EL (cell line): ENCODE measurements at places on chromosomes 3 and 15.

GRCh38 chr3:172751175-172751704, 714 bp downstream of the ECT2 start:
- DNase-seq: peak; percentile 39

DNA sequence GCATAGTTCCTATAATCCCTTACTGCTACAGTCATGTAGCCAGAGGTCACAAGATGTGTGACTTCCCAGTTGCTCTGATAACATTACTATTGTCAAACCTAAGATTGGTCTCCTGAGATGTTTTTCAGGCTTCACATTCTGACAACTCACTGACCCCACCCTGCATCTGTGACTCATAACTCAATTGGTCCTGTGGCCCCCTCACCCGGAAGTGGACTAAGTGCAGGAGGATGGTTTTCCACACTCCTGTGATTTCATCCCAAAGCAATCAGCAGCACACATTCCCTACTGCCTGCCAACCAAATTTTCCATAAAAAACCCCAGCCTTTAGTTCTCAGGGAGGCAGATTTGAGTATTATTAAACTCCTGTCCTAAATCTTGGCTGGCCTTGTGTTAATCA, 564.9 kb upstream of the ZNF385D start:
- no peak for DNase-seq

- no peak for DNase-seq
Observed at GRCh38 chr3:162998205-162998604, 1501.6 kb downstream of the OTOL1 start.

- no peak for DNase-seq
Observed at GRCh38 chr3:111585217-111585616, 9.9 kb downstream of the ZBED2 start.

DNA sequence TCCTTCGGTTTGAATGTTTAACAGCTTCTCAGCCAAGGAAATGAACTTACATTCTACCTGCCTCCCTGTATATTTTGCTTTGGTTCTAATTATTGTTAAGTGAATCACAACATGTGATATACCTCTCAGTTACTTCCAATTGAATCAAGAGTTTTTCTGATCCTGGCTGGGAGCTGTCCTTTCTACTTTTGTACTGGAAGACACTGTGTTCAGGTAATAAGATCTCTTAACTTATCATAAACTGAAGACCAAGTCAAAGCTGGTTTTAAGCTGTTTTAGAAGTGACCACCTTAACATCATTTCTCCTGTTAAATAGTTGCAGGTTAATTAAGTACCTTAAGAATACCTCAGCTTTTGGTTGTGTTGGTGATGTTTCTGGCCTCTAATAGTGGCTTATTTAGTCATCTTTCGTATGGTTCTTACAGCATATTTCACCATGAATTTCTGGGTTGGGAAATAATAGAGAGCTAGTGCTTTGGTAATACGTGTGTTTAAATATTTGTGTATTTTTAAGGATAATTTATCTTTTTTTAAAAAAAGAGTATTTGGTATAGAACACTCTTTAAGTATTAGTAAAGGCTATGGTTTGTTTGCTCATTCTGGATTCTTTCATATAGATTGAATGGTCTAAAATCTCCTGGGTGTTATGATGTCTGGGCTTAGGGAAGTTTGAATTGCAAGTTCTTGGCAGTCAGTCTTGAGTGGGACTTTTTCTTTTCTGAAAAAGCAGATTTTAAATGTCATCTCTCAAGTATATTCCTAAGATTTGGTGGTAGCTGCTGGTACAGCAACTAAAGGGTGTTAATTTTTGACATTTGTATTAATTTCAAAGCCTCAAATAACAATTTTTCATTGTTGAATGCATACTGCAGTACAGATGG, 1.6 kb downstream of the RAB8B start:
- DNase-seq: no peak

- peak; percentile 63 for DNase-seq
Observed at GRCh38 chr3:143158014-143158988, 38.7 kb downstream of the CHST2 start.

DNA sequence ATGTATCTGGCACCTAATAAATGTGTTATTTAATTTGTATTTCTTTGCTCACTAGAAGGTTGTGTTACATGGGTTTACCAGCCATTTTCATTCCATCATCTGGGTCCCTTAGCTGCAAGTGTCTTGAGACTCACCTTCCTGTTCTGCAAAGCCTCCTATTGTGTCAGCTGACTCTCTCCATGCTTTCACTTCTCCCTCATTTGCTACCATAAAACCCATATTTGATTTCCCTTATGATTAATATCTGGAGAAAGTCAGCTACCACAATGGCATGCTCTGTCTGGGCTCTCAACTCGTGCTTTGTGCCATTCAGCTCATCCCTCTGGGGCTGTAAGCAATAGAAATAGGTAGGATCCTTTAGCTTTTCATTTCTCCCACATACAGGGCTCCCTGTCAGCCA, 79.5 kb upstream of the EIF1B start:
- DNase-seq: no peak

- DNase-seq: peak; percentile 33
Observed at GRCh38 chr15:64333986-64334929, 21.7 kb downstream of the CSNK1G1 start.

DNA sequence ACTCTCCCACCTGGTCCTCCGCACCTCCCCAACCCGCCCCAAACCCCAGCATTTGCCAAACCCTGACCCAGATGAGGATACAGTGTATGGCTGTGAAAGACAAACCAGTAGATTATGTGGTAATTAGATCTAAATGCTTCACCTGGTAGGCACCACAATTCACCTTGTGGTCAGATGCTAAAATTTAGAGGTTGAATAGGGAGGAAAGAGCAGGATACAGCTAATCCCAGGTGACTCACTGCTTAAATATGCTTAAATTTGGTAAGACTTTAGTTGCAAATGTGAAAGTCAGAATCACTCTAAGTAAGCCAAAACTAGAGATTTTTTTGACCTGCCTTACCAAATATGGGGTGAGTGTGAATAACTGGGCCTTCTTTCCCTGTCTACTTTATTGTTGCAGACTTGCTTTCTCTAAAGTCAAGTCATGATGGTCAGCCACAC, 105.5 kb downstream of the MME start:
- DNase-seq: peak; percentile 52

DNA sequence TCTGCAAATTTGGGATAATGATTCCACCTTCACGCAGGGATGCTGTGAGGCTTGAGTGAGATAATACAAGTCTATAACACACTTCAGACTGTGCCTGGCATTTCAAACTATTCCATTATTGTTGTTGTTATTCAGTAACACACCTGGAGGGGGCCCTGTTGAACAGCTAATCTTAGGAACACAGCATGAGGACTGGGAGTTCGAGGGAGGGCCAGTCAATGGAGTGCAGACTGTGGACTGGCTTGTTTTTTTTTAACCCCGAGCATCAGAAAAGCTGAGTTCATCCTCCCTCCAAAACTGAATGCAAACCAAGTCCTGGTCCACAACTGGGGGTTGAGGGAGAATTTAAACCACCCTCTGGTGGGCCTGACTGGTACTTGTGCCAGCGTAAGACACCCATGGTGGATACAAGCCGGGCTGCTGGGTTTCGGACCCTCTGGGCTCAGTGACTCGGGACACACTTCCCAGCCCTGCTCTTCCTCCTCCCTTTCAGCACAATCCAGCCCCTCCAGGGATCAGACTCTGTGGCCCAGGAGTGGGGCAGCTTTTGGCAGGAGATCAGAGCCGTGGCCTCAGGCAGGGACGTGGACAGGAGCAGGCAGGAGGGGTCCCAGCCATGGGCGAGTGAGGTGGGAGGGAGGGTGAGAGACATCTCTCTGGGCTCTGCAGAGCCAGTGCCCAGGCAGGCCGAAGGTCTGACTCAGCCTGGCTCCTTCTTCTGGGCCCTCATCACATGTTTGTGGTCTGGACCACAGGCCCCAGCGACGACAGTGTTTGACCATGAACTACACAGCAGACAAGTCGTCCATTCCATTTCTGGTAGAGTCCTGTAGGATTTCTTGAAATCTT, 36.3 kb upstream of the MEX3B start:
- peak; percentile 94 for DNase-seq

DNA sequence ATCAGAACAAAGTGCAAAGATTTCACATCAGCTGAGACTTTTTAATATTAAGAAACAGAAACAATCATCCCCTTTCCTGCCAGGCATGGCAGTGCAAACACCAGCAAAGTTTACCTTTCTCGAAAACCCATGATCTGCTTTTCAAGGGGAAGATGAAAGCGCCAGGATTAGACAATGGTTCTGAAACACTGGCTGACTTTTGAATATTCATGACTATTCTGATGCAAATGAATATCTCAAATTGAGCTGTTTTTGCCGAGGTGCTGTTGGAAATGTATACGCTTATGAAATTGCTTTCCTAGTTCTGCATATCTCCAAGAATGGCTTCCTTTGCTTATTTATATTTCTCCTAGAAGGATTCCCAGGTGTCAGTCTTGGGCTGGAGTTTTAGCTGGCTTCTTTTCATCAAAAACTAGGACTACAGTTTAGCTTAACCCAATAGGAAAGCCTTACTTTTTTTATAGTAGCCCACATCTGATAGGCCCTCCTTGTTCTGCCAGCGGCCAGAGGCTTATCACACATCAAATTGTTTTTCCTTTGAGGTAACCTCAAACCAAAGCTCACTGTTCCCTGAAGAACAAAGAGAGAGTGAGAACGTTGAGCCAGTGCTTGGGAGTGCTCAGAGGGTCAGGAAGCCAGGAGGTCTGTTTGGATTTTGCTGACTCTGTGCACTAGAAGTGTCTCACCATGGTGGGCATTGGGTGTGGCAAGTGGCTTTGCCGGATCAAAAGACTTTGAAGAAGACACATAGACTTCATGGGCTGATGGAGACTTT, 74.0 kb upstream of the PLCL2 start:
- no peak for DNase-seq

DNA sequence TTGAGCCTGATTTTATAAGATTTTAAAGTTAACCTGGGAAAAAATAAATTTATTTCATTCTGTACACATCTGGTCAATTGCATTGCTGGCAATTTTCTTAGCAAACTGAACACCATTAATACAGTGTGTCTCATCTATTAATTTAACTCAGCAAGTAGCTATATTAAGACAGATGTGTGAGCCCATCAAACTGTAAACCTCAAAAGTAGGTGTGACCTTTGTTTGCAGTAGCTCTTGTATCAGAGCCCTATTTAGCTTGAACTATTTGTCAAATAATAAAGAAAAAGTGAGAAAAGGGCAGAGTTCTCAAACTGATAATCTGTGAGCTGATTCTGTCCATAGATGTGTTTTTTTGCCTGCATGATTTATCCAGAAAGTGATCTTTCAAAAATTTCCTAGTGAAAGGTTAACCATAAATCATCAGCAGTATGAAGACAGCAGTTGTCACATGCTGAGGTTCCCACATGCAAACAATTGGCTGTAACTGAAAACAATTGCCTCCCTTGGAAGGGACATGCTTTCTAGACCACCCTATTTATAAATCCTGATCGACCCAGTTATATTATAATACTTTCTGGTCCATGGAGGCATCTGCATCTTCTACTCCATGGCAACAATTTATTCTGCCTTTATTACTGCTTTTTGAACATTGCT, 646.5 kb downstream of the NSUN3 start:
- DNase-seq: no peak

- no peak for DNase-seq
Observed at GRCh38 chr3:54307566-54308180, 185.3 kb downstream of the CACNA2D3 start.

DNA sequence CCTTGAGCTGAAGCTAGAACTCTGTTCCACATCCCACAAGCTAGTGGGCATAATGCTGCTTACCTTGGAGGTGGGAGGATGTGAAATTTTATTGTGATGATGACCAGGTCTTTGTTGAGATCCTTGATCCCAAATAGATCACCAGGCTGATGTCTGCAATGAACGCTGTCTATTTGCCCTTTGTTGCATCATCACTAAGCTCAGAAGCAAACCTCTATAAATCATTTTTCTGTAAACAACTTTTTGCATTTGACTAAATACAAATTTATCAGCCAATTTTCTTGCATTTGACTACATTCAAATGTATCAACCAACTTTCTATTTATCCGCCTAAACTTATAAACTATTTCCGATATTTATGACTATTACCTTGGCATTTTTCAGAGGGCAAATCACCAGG, 9.7 kb downstream of the CCDC80 start:
- DNase-seq: no peak

GRCh38 chr3:27141668-27142067, 227.5 kb downstream of the NEK10 start:
- DNase-seq: no peak

DNA sequence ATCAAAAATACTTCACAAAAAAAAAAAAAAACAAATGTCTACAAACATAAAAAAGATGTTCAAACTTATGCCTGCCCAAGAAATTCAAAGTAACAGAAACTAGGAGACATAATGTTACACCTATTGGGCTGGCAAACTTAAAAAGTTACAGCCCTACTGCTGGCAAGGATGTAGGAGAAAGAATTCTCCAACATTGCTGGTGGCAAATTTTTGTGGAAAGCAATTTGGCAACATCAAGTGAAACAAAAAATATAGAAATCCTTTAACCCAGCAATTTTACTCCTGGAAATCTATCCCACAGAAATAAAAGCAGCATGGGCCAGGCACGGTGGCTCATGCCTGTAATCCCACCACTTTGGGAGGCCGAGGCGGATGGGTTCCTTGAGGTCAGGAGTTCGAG, 73.2 kb downstream of the STAG1 start:
- peak; percentile 7 for DNase-seq

DNA sequence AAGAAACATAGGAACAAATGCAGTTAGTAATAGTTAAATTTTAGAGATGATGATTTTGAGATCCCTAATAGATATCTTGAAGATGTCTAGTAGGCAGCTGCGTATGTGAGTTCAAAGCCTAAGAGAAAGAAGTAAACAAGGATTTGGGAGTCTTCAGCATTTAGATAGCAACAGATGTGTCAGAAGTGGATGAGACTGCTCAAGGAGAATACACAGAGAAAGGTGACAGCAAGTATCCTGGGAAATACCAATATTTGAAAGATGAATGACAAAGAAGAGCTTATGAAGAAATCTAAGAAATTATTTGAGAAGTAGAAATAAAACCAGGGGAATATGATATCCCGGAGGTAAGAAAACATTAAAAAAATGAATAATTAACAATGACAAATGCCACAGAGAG, 130.9 kb downstream of the PCCB start:
- no peak for DNase-seq

GRCh38 chr15:71011503-71012155, 103.6 kb upstream of the THSD4 start:
- peak; percentile 64 for DNase-seq

GRCh38 chr3:134328147-134328591, 46.1 kb downstream of the AMOTL2 start:
- peak; percentile 95 for DNase-seq

DNA sequence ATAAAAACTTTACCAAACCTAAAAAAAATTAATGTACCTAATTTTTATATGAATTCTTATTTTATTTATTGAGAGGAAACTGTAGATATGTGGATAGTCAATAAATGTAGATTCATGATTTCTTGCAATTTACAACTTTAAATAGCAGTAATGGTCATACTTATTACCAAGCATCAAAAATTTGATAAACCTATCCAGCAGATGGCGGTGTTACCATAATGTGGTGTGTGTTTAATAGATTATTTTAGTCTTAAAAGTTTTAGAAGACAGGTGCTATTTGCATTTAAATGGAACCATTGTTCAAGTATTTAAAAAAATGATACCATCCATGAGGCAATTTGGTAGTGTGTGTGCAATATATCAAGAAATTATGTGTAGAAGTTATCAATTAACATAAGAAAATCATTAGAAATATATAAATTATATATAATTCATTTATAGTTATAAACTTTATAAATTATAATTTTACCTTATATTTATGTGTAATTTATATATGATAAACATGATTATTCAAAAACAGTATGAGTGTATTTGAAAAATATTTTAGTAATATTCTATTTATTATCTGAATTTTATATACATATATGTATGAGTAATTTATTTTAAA, 176.0 kb upstream of the BCHE start:
- DNase-seq: peak; percentile 0
